ENCODE measurements at places on chromosomes 1 and 21.

DNA sequence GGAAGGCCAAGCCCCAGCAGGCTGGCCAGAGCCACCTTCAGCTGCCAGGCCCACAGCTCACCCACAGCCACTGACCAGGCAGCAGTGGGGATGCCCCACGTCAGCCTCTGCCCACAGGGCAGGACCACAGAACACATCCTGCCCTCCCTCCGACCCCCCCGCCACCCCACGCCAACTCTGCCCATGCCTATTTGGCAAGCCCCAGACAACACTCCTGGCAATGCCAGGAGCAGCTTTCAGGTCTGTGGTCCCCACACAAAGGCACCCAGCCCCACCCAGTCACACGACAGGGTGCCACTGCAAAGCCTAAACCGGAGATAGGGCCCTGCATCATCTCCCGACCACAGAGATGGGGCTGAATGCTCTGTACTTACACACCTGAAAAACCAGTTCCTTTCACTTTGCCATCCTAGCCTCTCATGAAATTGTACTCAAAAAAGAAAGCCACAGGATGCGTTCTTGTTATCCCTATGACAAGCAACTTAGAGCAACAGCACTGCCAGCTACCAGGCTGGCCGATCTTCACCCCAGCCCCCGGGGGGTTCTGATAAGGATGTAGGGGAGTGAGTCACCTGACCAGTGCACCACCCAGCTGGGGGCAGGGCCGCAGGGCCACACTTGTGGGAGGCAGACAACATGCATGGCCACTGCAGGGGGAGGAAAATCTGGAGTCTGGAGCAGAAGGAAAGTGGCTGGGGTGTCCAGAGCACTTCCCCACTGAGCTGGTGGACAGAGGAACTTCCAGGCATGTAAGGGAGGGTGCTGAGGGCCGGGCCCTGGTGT, 36.2 kb downstream of the UBE2G2 start:
- no peak for DNase-seq

GRCh38 chr1:112955773-112956543, at the start of gene SLC16A1:
Gene SLC16A1, minus strand, starts transcription at chr1:112956196. Its CDS starts 26,888 bp downstream, at chr1:112929308.
- peak; percentile 95 for DNase-seq

DNA sequence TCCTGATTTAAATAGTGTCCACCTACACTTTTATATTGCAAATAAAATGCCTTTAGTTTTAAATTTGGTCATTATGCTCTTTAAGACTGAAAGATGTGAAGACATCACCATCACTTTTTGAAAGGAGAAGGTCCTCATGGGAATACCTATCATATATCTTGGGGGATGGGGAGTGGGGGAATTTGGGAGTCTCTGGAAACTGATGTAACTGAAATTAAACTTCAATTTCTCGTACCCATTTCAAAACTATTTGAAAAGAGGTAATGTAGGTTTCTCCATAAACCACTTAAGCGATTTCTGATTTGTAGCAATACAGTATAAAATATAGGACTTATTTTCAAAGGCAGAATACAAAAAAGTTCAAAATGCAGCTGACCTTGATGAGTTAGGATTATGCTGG, 924 bp downstream of the EXTL2 start:
- no peak for DNase-seq

DNA sequence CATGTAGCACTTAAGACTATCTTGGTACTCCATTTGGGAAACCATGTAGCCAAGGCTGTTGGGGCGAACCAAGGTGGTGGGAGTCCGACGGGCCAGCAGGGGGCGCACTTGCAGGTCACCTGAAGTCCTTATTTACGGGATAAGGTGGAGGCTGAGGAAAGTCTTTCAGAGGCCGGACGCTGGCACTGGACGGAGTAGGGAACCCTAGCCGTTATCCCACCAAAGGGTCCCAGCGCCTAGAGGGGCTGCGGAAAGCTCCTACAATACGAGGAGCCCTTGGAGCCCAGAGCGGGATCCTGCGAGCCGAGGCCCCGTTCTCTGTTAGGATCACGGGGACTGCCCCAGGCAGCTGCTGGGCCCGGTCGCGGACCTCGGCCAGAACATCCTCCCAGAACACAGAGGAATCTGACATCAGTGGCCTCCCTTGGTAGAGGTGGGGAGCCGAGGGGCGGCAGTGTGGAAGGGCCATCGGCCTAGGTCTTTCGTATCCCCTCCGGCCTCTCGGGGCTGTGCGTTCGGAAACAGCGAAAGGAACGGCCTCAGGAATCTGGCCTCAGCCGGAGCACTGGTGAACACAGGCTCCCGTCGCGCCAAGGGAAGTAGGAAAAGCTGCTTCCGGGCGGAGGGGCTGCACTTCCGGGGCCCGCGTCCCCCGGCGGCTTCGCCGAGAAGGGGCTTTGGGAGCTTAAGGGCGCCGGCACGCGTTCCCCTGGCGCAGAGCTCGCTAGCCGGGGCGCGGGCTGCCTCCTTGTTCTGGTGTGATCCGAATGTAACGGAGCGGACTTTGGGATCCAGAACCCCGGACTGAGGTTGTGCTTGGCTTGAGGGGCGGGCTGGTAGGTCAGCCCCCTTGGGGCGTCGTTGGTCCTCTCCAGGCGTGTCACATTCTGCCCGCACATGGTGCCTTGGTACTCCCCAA, 29.9 kb upstream of the RPTN start:
- peak; percentile 65 for DNase-seq

- no peak for DNase-seq
These were observed 151.5 kb upstream of the BACE2 start for GRCh38 chr21:41016472-41016871.

- no peak for DNase-seq
These were observed 136.8 kb downstream of the GABPA start for GRCh38 chr21:25871566-25871965.

- no peak for DNase-seq
These were observed 146.8 kb upstream of the MAGI3 start for GRCh38 chr1:113243529-113243928.

DNA sequence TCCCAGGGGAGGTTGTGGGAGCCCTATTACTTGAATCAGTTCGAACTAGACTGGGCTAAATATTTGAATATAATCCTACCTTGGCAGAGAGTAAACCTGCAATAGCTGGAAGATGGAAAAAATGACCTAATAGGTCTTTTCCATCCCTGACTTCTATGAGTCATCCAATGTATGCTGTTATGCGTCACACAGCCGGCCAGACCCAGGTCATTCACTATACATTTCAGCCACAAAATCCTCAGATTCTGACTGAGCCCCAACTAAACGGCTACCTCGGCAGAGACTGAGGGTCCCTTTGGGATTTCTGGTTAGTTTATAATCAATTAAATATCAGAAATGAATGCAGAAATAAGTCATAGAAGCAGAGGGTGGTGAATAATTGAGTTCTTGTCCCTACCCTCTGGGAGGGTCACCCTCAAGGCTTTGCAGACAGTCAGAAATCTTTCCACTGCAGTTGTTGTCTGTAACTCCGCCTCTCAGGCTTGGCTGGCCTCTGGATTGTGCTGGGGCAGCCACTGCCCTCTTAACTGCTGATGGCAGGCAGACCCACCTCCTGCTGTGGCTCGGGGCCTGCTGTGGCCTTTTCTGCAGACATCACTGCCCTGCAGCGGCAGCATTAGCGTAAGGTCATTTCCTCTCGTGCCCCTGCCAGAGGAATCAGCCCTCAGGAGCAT, 240.5 kb downstream of the TGFB2 start:
- DNase-seq = no peak

- DNase-seq = peak; percentile 46
These were observed 865 bp downstream of the ADPRS start for GRCh38 chr1:36089393-36090121.

- DNase-seq = no peak
These were observed 186.4 kb downstream of the CAMTA1 start for GRCh38 chr1:6971699-6972098.

GRCh38 chr1:17440827-17441168, 1.3 kb upstream of the RCC2 start:
- no peak for DNase-seq

GRCh38 chr21:31993826-31994825, 121.3 kb downstream of the HUNK start:
- no peak for DNase-seq
